Coronary artery (tissue), 2 donors: ENCODE measurements at places on chromosomes 11 and 22.

GRCh38 chr22:28249402-28249801, 330.3 kb upstream of the PITPNB start:
- DNase-seq = no peak

DNA sequence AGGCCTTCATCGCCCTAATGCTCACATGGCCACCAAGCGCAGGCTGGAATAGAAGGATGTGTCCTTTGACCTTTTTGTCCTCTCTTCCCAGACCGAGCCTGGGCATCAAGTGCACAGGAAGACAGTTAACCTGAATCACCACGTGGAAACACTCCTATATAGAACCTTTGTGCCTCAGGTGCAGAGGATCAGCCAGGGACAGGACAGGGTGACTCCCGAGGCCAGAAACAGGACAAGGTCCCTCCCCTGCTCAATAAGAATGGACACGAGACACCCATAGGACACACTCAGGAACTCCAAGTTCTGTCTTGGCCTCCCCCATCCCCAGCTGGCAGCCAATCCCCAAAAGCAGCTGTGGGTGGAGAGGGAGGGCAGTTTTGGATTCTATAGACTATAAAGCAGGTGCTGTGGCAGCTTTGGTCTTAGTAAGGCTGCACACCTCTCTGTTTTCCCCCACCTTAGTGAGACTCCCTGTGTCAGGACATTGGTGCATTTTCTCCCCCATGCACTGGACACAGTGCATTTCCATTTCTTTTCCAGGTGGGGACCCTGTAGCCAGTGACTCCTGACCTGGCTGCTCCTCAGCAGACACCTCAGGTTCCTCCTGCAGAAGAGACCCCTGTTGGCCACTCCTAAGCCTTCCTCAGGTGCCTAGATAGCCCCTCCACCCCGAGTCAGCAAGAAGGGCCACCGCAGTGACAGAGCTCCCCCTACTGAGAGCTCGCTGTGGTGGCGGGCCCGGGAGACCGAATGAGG, 43.6 kb upstream of the POU2AF1 start:
- DNase-seq = no peak

DNA sequence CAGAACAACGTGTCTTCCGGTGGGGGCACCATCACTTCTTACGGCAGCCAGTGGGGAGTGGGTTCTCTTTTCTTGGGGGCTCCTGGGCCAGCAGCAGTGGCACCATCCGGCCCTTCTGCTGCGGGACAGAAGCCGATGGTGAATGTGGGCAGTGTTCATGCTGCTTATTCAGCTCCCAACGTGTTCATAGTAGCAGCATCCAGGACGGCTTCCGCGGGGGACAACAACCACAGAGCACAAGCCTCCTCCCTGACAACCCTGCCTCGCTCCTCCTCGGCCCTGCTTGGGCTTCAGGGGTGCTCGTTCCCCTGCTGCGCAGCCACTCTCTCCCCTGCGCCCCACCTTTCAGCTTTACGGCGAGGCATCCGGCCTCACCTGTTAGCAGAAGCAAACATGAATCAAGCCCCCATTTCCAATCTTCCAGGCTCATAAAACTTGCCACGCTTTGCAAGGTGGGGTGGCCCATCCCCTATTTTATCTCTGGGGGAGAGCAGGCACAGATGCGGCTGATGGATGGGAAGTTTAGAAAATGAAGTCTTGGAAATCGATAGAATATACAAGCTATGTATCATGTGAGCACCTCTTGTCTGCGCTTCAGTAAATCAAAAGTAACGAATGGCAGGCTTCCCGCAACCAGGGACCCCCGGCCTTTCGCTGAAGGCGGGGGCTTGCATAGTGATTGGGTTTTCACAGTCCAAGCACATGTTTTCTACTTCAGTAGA, 191.8 kb upstream of the NECTIN1 start:
- DNase-seq = no peak

- DNase-seq = no peak
Observed at GRCh38 chr11:1643146-1643690, 13.6 kb downstream of the KRTAP5-5 start.

DNA sequence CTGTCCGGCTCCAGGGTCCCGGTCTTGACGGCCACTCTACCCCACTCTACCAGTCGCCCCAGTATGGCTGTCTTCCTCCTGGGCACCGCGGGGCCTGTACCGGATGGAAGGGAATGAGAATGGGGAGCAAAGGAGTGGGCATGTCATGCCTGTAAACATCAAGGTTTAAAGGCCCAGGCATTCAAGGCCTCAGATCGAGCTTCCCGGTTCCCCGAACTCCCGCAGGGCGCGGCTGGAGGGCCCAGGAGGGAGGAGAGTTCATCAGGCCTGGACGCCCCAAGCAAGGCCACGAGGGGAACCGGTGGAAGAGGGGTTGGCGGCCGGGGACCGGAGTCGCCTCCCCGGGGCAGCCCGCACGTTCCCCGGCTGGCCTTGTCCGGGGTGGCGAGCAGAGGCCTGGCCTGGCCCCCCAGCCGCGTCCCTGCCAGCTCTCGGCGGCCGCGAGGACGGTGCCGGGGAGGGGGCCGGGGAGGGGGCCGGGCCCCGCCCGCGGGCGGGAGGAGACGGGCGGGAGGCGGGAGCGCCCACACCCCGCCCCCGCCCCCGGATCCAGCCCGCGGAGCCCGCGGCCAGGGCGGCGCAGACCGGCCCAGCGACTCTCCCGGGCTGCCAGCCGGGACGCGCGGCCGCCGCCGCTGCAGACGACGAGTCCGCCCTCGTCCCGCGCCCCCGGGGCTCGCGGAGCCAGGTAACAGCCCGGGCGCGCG, at the start of gene CDC42EP1:
CDC42EP1 (plus strand) TSS at position 580 of the 707 bp plus-strand sequence. CDS start 5,870 bp downstream, outside the sequence.
- peak; percentile 87 for DNase-seq

- DNase-seq = no peak
Observed at GRCh38 chr11:70301721-70302418, 31.4 kb downstream of the PPFIA1 start.

DNA sequence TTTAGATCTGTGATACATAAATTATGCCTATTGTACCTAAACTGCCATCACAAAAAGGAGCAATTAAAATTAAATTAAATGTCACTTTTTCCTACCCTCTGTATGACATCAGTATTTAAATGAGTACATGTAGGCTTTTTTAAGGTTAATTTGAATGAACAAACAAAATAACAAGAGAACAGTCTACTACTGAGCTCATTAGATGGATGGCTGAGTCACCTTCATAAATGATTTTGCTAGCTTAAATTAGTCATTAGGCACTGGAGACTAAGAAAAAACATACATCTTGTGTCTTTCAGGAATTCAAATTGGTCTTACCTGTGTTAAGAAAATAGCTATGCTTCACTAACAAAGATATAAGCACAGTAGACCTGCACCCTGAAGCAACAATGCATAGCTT, 153.6 kb downstream of the RCN1 start:
- DNase-seq = no peak

DNA sequence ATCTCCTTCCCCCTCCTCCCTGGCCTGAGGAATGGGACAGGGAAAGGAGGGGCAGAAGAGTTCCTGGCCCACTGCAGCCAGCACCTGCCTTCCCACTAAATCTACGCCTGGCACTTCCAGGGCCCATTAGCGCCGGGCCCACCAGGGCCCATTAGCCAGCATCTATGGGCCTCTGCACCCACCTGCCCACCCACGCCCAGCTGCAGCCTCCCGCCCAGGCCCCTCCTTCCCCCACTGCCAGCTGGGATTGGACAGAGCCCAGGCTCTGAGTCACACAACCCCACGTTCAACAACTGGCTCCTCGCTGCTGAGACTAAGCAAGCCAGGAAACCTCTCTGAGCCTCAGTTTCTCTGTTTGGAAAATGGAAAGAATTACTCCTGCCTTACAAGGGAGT, 48.7 kb downstream of the CYTH4 start:
- no peak for DNase-seq

- DNase-seq = no peak
Observed at GRCh38 chr11:26767060-26767459, 45.2 kb upstream of the SLC5A12 start.

DNA sequence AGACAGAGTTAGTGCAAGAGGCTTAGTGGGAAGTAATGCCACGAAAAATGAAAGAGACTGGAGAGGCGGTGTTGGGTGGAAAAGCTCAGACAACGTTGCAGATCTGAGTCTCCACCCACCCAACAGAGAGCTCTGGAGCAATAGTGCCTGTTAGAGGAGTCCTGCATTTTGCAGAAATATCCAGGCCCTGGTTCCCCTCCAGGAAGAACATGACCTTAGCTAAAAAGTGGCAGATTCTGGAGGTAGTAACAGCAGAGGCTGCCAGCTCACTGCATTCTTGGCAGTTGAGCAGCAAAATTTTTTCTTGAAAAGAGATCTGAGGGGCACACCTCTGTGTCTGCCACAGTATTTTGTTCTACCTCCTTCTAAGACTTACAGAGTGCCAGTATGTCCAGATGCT, 27.7 kb upstream of the BIRC3 start:
- no peak for DNase-seq
